ENCODE measurements at places on chromosomes 1 and 21.

DNA sequence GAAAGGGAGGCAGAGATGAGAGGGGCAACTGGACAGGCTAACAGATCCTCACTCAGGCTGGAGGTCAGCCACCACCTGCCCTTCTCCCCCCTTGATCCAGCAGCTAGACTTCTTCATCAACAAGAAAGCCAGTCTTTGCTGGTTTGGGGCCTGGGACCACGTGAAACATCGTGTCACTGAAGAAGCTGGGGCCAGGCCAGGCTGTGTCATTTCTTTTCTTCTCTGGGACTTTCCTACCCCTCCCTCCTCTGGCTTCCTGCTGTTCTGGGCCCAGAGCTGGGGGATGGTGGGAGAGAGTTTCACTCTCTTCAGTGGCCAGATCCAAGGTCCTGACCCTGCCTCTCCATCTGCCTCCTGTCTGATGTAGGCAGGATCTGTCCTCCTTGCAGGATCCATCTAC lies 18.1 kb upstream of the SLC26A9 start:
- no peak for DNase-seq

DNA sequence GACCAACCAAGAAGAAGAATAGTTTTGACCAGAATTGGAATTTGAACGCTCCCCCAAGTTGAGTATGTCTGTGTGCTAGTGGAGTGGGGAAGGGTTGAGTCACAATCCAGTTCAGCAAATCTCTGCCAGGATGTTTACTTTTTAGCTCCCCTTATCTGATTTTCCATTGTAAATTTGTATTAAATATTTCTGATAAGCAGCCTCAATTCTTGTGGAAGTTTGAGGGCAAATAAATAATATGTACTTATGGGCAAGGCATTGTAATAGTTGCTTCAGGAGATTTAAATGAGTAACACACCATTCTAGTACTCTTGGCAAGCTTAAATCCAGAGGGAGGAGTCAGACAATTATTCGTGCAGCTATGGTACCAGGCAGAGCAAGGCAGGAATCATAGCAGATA lies 14.4 kb downstream of the CXADR start:
- DNase-seq = no peak

DNA sequence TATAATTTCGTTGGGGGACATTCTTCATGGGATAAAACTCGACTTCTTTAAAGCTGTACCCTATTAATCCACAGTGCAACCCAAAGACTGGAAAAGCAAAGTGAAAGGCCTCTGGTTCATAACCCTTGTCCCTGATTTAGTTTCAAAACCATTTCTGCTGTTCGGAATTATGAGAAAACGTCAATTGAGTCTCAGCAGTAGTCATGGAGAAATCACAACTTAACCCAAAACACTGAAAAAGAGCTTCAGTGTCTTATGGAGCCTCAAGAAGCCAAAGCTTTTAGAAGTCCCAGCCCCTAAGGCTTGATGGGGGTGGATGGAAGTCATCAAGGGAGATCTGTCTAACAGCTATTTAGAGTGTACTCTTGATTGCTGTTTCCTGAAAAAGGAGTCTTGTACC lies 73.5 kb upstream of the VCAM1 start:
- no peak for DNase-seq

DNA sequence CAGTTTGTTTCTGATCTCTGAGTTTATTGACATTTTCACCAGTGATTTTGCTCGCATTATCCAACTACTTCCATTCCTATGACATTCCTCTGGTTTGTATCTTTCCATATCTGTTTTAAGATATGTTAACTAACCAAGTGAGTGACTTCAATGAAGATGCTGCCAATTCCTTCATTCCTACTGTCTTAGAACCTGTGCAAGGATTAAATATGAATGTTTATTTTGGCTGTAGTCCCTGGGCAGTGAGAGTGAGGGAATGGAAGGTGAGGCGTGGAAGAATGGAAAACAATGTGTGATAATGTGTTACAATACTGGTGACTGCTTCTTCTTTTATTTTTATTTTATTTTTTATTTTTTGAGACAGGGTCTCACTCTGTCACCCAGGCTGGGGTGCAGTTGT lies 183.0 kb downstream of the SDCCAG8 start:
- no peak for DNase-seq

DNA sequence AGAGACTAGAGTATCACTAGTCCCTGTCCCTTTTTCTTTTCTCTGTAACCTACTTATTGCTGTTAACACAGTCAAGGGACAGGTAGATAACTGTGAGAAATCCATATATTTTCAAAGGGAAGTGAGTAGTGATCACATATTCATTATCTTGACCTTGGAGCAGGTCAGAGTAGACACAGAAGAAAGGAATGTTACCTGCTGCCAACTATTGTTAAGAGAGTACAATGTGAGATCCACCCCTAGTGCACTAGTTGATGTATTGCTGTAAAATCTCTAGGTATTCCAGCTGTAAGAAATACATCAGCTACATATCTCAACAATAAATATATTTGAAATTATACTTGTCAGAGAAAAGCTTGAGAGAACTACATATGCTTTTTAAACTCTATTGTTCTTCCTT lies 68.7 kb upstream of the ADGRL2 start:
- DNase-seq = no peak

- peak; percentile 24 for DNase-seq
These were observed 1.1 kb downstream of the COL9A2 start for GRCh38 chr1:40315795-40316594.

DNA sequence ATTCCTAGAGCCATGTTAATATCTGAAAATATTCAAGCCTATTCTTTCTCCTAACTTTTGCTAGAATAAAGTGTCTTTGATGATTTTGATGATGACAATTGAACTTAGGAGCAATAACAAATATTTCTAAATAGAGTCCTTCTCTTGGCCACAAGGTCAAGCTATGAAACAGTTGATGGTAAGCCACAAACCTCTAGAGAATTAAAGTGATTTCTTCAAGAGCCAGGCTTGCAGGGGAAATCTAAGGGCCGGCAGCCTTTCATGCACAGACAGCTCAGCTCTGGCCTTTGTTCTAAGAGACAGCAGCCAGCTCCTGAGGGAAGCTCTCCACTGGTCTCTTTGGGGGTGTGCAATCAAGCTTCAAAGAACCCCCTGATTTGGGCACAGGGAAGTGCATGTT lies 59.0 kb downstream of the SUSD4 start:
- DNase-seq = no peak

- peak; percentile 59 for DNase-seq
These were observed at the start of gene ZYG11A for GRCh38 chr1:52842643-52843310. ZYG11A (plus strand) TSS chr1:52842760; CDS start chr1:52842884, 124 bp downstream.

DNA sequence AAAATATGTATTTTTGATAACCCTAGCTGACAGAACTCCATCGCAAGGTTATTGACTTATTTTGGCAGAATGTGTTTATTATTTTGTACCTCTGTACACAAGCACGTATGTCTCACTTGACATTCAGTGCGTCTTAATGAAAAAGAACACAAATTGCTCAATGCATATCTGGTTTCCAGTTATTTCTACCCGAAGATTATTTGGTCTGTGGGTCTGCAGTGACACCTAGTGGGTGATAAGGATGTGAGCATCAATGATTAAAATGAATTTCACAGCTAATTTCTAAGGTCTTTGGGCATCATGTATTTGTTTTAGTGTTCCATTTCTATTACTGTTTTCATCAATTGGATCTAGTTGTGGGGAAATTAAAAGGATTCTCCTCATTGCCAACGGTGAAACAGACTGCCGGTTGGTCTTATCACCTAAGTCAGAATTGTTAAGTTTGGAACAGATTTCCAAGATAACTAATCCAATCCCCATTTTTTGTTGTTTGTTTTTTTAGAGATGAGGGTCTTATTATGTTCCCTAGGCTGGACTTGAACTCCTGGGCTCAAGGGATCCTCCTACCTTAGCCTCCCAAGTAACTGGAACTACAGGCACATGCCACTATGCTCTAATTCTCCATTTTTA lies 13.9 kb downstream of the DDX20 start:
- peak; percentile 51 for DNase-seq

DNA sequence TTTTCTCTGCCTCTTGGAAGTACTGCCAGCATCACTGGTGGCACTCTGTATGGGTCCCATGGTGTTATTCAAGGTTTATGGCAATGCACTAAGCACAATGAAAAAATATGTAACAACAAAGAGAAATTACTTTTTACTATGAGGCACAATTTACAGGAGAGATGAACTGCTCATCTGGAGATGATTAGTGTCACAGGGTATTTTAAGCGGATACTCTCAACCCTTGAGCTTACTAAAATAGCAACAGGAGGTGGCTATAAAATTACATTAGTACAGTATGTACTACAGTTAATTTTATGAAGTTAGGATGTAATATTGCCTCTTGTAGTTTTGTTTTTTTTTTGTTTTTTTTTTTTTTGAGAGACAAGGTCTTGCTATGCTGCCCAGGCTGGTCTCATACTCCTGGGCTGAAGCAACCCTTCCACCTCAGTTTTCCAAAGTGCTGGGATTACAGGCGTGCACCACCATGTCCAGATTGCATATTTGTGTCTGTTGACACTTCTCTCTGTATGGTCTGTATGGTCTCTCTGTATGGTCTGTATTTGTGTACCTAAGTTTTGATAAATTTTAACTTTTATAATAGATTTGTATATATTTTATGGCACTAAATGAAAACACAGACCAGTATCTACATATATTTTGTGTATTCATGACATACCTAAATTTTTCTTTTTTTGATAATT lies 175.6 kb upstream of the HP1BP3 start:
- DNase-seq = no peak

GRCh38 chr1:172967936-172968335 lies 82.8 kb downstream of the TNFSF18 start:
- no peak for DNase-seq

DNA sequence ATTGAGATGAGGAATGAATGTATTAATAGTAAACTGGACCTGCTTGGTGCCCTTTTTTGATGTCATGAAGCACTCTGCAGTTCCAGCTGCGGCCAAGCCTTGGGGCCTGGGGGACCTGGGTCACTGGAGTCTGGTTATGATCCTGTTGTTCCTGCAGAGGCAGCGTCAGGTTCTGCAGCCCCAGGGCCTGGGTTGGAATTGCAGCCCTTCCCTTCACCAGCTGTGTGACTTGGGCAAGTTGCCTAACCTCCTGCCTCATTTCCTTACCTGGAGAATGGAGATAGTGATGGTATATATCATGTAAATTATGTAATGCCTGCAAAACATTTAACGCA lies 9.1 kb upstream of the ATP5PO start:
- DNase-seq = no peak

DNA sequence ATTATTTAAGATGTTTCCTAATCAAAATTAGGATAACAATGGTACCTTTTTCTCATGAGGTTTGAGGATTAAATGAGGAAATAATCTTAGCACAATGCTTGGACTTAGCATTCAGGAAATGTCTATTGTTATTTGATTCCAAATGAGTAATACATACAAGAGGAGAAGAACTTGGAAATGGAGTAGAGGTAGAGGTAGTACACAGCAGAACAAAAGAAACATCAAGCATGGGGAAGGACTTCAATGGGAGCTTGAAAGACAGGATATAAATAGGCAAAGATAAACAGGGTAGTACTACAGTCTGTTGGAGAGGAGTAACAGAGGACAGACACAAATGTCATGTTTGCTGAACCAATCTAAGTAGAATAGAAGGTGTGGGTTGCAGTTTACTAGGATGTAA lies 59.5 kb upstream of the RGS2 start:
- DNase-seq = no peak

DNA sequence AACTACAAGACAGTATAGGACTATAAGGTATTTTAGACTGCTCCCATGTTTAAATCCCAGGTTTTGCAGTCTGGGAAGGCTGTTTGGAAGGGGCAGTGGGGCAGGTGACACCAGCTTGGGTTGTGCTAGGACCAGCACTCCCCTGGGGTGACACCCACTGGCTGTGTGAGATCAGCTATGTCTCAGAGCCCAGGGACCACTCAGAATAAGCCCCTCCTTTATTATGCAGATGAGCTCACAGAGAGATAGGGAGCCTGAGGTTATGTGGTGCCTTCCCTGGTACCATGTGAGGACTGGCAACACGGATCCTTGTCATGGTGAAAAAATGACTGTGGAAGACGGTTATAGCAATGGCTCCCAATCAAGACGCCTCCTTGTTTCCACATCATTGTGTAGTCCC lies 71.0 kb downstream of the NENF start:
- DNase-seq = no peak

DNA sequence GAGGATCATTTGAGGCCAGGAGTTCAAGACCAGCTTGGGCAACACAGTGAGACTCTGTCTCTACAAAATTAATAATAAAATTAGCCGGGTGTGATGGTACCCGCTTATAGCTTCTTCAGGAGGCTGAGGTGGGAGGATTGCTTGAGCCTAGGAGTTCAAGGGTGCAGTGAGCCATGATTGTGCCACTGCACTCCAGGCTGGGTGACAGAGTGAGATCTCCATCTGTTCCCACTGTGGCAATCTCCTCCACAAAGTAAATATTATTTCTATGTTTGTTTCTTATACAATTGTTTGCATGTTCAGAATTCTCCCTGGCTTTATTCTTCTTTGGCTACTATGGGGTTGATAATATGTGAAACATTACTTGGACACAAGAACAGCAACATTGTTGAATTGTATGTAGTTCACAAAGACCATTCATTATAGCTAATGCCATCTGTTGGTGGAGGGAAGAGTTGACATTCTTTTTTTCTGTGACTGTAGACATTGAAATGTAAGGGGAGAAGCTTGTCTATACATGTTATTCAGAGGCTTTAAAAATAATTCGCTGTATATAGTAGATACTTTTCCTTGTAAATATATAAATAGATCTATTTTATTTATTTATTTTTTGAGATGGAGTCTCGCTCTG lies 47.8 kb upstream of the SRSF10 start:
- no peak for DNase-seq

- DNase-seq = no peak
These were observed 11.5 kb downstream of the ALDH4A1 start for GRCh38 chr1:18890706-18891425.

- DNase-seq = no peak
These were observed 12.1 kb upstream of the ADAMTSL4 start for GRCh38 chr1:150536836-150537731.

DNA sequence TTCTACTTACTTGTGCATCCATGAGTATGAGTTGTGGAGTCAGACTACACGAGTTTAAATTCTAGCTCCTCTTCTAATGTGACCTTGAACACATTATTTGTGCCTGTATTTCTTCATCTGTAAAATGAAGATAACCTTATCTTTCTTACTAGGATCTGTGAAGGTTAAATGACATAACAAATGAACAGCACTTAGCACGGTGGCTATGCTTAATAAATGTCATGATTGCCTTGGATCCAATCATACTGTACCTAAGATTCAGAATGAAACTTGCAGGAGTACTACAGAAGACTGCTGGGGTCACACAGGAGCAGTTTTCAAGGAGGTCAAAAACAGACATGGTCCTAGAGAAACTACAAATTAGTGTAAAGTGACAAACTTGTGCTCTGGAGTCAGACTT lies 22.2 kb upstream of the ALG14 start:
- no peak for DNase-seq
